ENCODE measurements at places on chromosomes 3 and 15.

DNA sequence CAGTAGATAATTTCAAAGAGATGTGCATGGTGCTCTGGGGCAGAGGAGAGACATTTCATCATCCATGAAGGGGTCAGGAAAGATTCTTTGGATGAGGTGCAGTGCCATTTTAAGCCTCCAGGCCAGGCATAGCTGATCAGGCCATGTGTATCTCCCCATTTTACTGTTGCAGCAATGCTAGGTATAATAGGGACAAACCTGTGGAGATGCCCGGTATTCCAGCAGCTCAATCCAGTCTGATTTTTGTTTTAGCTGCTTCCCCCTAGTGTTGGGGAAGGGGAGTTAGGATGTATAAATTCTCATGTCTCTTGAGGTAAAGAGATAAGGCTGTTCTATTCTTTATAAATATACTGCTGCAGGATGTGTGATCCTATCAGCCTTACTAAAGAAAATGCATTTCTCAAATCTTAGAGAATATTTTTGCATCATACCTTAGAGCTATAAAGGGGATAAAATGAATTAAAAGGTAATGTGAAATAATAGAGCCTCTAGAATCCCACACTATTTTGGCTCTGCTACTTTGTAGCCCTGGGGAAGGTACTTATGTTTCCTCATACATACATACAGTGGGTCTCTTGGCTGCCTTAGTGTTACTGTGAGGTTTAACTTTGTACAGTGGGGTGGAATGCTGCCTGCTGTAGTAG is 5.2 kb downstream of the CDV3 start:
- peak; percentile 65 for DNase-seq

- DNase-seq: no peak
Measured at GRCh38 chr15:78054518-78054917, 23.0 kb downstream of the TBC1D2B start.

GRCh38 chr15:40906991-40907802 is 12.9 kb downstream of the VPS18 start:
- no peak for DNase-seq

- no peak for DNase-seq
Measured at GRCh38 chr3:172270557-172271166, 177.6 kb downstream of the GHSR start.

Measured in ACHN (cell line).